ENCODE measurements at places on chromosomes 1 and 21.
A peak's percentile ranks its signal among the peaks of the same experiment; 100 is the strongest.

DNA sequence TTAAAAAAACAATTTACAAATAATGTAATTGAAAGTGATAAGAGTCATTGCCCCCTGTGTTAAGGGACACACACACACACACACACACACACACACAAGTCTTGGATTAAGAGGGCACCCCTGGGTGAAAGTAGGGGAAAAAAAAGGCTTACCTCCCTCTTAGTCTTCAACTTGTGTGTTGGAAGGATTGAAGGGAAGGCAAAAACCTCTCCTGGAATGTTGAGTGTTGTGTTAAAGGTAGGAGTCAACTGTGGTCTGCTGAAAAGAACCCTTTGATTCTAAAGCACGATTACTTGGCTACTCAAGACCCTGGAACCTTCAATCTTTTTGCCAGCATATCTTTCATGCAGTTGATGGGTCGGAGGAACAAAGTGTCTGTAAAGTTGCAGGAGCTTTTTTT lies 6.4 kb downstream of the PBX1 start:
- peak; percentile 22 for DNase-seq

GRCh38 chr1:66413136-66413837 lies 120.7 kb upstream of the SGIP1 start:
- no peak for DNase-seq

- no peak for DNase-seq
These were observed 605.5 kb downstream of the KIF26B start for GRCh38 chr1:245760301-245760700.

DNA sequence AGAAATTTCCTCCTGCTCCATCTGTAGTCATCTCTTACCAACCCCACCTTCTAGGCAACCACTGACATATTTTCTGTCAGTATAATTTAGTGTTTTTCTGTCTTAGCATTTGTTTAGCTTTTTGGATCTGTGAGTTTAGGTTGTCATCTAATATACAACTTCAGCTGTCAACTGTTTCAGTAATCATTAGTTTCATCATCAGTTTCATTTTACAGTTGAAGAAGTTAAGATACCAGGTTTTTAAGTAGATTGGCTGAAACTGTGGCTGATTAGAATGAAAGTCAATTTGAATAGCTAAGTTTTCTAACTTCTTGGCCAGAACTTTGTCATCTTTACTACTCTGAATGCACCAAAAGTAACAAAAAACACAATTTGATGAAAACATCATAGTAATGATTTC lies 1957.3 kb downstream of the NCAM2 start:
- DNase-seq: no peak

- DNase-seq: peak; percentile 22
These were observed 188.0 kb downstream of the RERE start for GRCh38 chr1:8629241-8630091.

DNA sequence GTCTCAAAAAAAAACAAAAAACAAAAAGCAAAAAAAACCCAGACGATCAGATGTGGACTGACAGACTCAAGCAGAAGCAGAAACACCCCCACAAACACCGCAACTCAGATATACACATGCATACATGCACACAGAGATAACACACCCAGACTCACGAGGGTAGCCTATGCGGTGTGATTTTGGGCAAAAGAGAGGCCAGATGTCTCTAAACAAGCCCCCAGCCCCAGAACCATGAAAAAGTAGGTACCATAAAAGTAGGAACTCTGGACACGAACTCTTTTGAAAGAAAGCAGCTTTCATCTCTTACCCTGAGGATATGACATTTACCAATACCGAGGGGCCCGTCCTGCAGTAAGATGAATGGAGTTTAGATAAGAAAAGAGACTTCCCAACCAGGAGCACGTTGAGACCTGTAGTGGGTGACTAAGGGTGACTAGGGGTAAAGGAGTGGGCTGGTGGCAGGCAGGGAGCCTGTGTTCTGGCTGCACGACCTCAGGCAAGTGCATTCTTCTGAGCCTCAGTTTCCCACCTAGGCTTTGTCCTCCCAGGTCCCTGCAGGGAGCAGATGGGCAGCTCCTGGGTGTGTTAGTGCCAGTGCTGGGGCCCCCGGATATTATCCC lies 1.5 kb upstream of the TINAGL1 start:
- no peak for DNase-seq

DNA sequence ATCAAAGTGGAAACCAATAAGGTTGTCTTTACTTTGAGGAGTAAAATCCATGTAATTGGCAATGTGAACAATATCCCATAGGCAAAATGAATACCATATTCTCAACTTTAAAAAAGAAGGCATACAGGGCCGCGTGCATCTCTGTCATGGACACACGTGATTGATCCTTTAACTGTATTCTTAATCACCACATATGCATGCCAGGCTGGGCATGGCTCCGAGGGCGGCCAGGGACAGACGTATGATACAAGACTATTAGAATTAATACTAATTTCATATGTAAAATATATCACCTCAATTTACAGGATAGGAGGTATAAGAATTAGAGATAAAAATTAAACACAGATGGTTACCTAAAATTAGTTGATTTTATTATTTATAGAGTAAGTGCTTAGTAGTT lies 11.2 kb downstream of the RGS21 start:
- DNase-seq: no peak

Data from astrocyte of the spinal cord (primary cell).